Activated CD4-positive, alpha-beta T cell treated with anti-CD3 and anti-CD28 coated beads for 4 hours (primary cell): ENCODE measurements at places on chromosomes 11 and 22.

DNA sequence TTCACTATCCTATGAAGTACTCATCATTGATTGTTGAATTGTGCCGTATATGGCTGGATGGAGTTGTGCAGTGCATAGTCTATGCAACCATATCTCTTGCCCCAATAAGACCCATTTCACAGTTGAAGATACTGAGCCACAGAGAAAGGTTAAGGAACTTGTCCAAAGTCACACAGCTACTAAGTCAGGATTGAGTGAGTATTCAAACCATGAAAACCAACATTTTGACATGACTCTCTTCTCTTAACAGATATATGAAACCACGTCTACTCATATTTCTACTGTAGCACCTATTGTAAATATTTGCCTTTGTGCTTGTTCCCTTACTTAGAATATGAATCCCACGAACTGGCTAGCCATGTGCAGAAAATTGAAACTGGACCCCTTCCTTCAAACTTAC, 58.1 kb downstream of the MAML2 start:
- no peak for DNase-seq

GRCh38 chr22:20001082-20001638, 15.5 kb downstream of the ARVCF start:
- no peak for DNase-seq

- DNase-seq, result no peak
Measured at GRCh38 chr11:35588627-35589026, 29.6 kb upstream of the FJX1 start.

- DNase-seq, result peak; percentile 37
Measured at GRCh38 chr11:9138612-9139579, 47.5 kb upstream of the SCUBE2 start.

DNA sequence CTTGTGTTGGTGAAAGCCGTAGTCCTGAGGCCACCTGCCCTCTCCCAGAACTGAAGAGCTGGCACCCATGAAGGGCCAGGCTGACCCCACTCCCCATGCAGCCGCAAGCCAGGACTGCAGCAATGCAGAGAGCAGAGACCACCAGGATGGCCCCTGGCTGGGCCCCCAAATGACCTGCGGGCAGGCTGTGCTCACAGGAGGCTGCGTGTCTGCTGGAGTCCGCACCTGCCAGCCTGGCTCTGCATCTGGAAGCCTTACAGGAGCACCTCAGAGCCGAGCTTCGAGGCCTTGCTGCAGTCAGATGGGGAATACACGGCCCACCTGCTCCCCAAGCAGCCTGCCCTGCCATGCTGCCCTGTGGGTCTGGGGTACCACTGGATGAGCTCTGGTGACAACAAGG, 1336.8 kb downstream of the TBC1D22A start:
- no peak for DNase-seq

- no peak for DNase-seq
Measured at GRCh38 chr11:7582338-7582985, 68.7 kb downstream of the PPFIBP2 start.

- no peak for DNase-seq
Measured at GRCh38 chr22:23698673-23699235, 7.9 kb downstream of the RGL4 start.

GRCh38 chr11:88739524-88739923, 326.3 kb downstream of the GRM5 start:
- DNase-seq, result no peak

DNA sequence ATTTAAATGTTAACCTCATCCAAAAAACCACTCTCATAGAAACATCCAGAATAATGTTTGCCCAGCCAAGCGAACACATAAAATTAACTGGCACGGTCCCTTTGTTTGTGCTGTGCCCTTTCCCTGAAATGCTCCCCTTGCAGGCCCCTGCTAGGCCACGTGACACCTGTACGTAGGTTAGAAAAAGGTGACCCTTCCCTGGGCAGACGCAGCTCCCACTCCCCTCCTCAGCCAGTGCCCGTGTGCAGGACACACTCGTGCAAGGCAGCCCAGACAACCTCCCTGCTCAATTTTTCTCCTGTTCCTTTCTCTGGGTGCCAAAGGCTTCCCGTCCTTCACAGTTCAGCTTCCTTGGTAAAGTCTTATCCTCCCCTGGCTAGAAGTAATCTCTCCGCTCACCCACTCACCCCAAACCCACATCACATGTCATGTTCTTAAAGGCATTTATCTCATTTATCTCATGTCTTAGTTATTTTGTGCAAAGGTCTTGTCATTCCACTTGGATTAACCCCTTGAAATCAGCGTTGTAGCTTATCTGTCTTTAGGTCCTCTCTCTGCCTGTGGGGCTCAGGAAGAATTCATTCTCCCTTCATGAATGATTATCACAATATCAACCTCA, 20.7 kb downstream of the FAM83F start:
- DNase-seq, result no peak

DNA sequence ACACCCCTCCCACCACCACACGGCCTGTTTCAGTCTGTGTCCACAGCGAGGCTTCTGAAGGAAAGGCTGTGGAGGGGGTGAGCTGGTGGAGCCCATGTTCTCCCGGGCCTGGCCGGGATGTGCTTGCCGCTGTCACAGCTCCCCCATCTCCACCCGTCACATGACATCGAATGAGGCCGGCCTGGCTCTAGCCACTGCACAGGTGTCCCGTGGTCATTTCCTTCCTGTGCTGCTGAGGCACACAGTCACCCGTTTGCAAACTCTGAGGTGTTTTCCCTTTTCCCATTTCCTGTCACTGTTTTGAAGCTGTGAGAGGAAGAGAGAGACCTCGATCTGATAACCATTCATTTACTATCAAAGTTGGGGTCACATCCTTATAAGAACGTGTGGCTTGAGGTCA, 55.7 kb upstream of the CLDN5 start:
- DNase-seq, result no peak

DNA sequence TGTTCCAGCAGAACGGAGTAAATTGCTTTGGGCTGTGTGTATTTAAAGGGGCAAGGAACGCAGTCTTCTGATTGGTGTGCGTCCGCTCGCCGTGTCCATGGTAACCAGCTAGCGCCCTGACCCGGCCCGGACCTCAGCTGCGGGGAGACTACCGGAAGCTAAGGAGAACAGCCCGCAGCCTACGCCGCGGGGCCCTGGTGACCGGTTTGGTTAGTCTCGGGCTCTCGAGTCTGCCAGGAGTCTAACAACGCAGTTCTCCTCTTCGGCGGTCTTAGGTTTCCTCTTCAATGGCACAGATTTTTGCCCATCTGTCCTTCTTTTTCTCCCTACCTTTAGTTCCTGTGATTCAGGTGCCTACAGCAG, 3.5 kb upstream of the OR56A3 start:
- DNase-seq, result no peak

GRCh38 chr22:50260801-50261614, 475 bp downstream of the MAPK12 start:
- DNase-seq, result no peak

GRCh38 chr22:44256556-44257485, 55.9 kb downstream of the SHISAL1 start:
- DNase-seq, result no peak
